ENCODE measurements at places on chromosomes 6 and 20. TPM values are rescaled to one million over a fixed set of nuclear protein-coding genes. Genes with fewer than 3 reads are reported as not detected.

DNA sequence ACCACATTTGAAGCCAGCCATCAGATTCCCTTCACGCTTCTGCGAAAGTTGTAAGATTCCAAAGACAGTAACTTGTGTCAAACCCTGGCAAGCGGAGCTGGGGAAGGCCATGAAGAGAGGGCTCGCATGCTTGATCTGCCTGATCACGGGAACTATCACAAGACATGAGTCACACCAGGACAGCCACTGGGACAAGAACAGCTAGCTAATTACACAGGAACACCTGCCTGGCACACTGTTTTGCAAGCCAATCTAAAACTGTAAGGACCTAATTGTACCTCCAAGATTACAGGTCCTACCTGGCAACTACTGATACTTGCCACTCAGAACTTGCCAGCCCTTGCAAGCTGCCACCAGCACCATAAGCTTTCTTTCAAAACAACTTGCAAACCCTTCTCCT, 289.3 kb downstream of the KIF16B start:
- no peak for DNase-seq

The GMPR gene
- 2.4 TPM for total RNA-seq

DNA sequence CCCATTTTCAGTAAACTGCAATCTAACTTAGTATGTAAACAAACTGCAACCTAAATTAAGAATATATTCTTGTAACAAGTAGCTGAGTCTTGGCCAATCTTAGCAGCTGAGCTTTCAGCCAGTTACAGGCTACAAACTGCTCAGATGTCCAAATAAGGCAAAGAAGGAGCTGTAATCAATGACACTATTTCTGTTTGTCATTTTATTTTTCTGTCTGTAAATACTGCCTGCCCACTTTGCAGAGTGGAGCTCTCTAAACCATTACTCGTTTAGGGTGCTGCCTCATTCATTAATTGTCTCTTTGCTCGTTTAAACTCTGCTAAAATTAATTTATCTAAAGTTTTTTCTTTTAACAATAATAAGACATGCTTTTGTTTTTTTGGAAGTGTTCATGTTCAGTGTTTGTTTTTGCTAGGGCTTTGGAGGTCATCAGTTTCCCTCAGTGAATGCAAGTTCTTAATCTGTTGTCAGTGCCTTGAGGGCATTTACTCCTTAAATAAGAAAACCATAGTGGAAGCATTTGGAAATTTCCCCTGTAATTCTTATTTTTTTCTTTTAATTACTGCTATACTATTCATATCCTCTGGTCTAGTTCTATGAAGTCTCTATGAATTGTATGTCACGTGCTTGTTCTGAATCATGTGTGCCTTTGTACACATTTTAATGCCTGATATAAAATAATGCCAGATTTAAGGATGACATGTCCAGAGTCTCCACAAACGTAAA, 3.6 kb upstream of the PRL start:
- DNase-seq, result no peak

- no peak for DNase-seq
Measured at GRCh38 chr6:91865889-91866288, 1279.0 kb upstream of the MAP3K7 start.

The HSPA12B gene
- total RNA-seq, result 7.7 TPM

DNA sequence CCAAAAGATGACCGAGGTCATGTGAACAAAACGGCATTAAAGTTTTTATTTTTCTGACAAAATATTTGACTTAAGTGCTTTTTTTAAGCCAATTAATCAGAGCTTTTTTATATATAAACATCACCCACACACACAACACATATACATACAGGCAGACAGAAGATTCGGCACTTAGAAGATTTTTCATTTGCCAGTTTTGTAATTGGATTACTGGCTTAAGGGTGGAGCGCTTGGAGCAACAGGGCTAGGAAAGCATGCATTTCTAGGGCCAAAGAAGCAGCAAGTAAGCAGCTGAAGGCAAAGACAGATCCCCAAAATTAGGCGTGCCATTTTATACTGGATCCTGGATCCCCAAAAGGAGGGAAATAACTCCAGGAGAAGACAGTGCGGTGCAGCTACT, 30.3 kb downstream of the SAMD5 start:
- no peak for DNase-seq

- no peak for DNase-seq
Measured at GRCh38 chr20:16147216-16147615, 426.0 kb downstream of the KIF16B start.

Measured in omental fat pad (tissue), 4 donors.